Stimulated activated CD4-positive, alpha-beta T cell treated with anti-CD3 and anti-CD28 coated beads, Interleukin-15, amount 100 ng/mL, for 24 hours (primary cell): ENCODE measurements at places on chromosomes 12 and 14.
A peak's percentile ranks its signal among the peaks of the same experiment; 100 is the strongest.

- no peak for DNase-seq
Measured at GRCh38 chr12:58032156-58032555, 90.8 kb downstream of the ATP23 start.

DNA sequence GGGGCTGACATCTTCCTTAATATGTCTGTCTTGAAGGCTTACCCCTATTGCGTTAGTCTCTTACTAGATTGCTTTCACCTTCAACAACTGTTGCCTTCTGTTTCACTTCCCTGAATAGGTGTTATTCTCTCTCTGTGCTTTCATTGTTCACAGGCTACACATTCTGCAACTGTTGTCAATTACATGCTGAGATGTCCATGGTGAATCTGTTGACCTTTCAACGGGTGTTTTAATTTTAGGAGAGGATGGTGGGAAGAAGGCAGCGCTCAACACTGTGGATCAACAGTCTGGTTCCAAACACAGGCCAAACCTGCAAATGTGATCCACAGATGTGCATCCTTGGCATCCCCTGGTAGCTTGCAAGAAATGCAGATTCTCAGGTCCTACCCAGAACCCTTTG is 101.9 kb downstream of the DACT1 start:
- DNase-seq = no peak

DNA sequence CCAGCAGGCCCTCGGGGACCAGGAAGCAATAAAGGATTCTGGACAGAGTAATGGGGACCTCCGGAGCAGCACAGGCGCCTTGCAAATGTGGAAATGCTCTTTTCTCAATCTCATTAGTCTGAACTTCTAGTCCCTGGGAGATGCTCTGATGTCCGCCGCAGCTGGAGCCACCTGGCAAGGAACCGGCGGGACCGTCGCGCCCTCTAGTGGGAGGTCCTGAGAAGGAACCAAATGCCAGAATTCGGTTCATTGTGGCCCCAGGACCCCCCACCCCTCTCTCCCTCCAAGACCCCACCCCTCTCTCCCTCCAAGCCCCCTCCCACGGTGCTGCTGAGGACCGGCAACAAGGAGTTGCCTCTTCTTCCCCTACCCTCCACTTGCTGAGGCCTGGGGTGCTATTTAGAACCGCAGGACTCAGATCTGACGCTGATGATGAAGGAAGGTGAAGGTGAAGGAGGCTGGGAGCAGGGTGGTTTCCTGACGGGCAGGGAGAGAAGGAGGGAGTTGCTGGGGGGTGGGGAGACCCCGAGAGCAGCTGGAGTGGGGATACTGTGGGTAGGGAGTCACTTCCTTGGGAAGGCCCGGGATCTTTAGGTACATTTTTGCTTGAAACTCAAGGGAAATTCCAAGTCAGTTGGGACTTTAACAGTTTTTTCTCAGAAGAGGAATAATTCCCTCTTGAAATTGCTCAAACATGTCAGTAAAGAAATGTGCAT is 42.5 kb downstream of the SMIM41 start:
- DNase-seq = peak; percentile 81

DNA sequence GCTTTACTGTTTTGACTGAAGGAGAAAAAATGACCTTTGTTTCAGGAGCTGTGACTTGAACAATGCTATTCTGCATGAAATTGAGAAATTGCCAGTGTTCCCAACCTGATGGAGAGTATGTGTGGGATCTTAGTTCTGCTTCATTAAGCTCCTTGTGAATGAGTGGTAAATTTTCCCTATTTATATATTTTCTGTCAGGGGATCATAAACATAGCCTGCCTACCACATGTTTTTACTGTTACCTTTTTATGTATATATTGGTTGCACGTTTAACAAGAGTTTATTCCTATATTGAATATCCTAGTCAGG is 271.7 kb downstream of the PDZRN4 start:
- DNase-seq = no peak

DNA sequence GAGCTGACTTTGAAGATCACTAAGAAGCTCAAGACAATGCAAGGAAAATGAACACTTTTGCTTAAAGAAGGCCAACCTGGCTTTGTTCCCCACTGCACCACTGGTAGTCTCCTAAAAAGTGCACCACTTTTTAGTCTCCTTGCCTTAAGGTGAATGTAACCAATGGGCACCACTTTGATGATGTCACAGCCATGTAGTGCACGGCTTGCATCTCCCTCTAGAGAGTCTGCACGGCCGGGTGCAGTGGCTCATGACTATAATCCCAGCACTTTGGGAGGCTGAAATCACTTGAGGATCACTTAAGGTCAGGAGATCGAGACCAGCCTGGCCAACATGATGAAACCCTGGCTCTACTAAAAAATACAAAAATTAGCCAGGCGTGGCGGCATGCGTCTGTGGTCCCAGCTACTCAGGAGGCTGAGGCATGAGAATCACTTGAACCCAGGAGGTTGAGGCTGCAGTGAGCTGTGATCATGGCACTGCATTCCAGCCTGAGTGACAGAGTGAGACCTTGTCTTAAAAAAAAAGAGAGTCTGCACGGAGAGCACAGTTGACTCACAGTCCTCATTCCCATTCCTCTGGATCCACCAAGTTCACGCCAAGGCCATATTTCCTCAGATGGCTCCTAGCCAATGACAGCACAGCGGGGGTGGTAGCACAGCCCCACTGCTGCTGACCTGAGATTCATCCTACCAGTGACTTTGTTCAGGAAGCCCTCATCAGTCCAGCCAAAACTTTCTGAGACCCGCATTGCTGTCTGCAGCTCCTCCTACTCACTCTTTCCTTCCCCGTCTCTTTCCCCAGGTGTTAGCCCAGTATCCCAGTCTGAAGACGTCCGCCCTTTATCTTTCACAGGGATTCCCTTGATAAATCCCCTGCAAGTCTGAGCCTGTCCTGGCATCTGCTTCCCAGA is 16.5 kb upstream of the IFT81 start:
- no peak for DNase-seq

DNA sequence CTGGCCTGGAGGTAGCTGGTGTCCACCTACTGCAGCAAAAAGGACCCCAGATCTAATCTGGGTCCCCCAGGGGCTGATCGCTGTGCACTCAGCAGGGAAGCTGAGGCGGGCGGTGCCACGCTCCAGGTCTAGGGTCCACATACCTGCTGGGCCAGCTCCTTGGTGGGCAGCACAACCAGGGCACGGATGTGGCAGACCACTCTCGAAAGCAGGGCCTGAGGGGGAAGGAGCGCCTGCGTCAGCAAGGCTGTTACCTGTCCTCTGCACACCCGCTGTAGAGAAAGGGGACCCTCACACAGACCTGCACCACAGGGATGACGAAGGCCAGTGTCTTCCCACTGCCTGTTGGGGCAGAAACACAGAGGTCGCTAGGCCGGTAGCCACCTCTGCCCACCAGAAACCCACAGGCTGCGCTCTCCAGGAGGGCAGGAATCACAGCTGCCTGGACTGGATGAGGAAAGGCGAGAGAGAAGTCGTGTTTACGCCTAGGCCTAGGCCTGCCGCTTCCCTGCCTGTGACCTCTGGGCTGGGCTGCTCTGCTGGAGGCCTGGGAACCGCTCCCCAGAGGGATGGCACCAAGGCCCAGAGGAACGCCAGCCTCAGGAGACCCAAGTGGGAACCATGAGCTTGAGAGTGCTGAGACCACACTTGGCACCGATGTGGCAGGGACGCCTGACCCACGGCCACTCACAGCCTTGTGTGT is 2.0 kb downstream of the DDX51 start:
- DNase-seq = no peak

GRCh38 chr12:13345722-13346121 is 149.2 kb downstream of the EMP1 start:
- no peak for DNase-seq

- no peak for DNase-seq
Measured at GRCh38 chr14:103374121-103374520, 11.1 kb upstream of the MARK3 start.

GRCh38 chr12:113464852-113465719 is 6.6 kb downstream of the LHX5 start:
- no peak for DNase-seq

GRCh38 chr12:115871714-115872113 is 405.8 kb downstream of the MED13L start:
- no peak for DNase-seq
